ENCODE measurements at places on chromosomes 11 and 22. TPM values are rescaled to one million over a fixed set of nuclear protein-coding genes. Genes with fewer than 3 reads are reported as not detected.

DNA sequence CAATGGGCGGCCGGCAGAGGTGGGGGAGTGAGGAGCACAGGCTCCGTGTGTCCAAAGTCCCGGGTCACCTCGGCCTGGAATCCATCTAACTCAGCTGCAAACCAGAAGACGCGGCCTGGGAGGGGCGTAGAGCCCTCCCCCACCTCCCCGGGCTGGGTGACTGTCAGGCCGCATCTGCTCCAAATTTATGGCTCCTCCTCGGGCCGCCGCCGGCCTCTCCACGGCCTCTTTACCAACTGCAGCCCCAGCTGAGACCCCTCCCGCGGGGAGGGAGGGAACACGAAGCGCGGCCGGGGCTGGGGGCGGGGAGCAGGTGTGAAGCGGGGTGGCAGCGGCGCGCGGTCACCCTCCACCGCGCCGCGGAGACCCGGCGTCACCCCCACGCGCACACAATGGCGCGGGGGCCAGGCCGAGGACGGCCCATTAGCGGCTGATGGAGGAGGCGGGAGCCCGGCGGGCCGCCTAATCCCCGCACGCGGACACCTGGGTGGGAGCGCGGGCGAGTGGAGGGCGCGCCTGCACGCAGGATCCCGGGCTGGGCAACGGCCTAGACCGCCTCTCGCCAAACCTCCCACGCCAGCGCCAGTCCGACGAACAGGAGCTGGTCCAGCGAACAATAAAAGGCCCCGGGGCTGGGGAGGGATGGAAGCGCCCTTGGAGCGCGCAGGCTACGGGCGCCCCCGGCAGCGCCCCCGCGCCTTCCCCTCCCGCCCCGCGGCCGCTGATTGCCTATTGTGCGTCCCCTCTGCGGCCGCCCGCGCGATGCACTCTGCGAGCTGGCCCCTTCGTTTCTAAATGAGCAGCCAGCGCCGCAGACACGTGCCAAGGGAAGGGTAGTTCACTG, 25.9 kb upstream of the ROBO3 start:
- H3K4me1 ChIP-seq = peaks cover 8% of the 10 kb centered on the region
- no peak overlapping the region for H3K27ac ChIP-seq
- H3K4me3 ChIP-seq = peak overlapping the region; percentile 3
- peaks cover 21% of the 10 kb centered on the region for H3K27me3 ChIP-seq
- DNase-seq = no peak

DNA sequence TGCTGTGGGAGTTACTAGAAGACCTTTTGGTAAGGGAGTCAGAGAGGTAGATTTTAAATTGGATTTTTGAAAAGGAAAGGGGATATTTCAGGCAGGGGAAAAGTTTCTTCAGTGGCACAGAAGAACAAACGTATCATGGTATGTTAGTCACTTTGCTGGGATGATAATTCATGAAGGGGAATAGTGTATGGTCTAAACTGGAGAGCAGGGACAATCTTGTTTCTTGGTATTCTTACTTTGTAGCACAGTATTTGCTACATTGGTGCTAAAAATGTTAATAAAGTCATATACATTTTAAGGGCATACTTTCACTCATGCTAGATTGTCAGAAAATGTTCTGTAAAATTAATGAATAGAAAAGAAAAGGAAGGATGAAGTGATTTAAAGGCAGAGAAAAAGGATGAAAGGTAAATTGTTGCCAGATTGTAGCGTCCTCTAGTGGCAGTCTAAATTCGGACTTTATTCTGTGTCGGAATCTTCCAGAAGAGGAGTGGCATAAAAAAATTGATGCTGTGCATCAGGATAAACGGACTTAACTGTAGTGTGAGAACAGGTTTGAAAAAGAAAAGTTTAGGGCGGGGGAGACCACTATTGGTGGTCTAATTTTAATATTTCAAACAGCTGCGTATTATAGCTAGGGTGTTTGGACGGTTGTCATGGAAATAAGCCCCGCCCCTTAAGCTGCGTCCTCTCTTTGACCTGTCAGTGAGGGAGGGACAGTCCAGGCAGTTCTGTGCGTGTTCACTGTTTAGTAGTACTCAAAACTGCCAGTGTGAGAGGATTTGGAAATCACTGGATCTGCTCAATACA, at the start of gene BCO2:
BCO2 (plus strand) TSS at position 724 of the 810 bp plus-strand sequence. CDS start 90 bp downstream, outside the sequence.
- no peaks in the 10 kb centered on the region for H3K4me1 ChIP-seq
- DNase-seq = peak; percentile 87
- peak within 1 kb of the TSS; percentile 75 for H3K27ac ChIP-seq
- H3K27me3 ChIP-seq = no peaks in the 10 kb centered on the region
- H3K4me3 ChIP-seq = peak within 1 kb of the TSS; percentile 16

The SERGEF gene
- total RNA-seq = 12.6 TPM

GRCh38 chr11:103586756-103587155, 449.7 kb upstream of the DDI1 start:
- no peak overlapping the region for H3K27ac ChIP-seq
- no peaks in the 10 kb centered on the region for H3K4me1 ChIP-seq
- no peak overlapping the region for H3K4me3 ChIP-seq
- H3K36me3 ChIP-seq = no peaks in the 10 kb centered on the region
- no peak for DNase-seq

GRCh38 chr11:78635814-78636506, 61.3 kb upstream of the NARS2 start:
- no peaks in the 10 kb centered on the region for H3K4me1 ChIP-seq
- no peaks in the 10 kb centered on the region for H3K27me3 ChIP-seq
- H3K27ac ChIP-seq = no peak overlapping the region
- H3K36me3 ChIP-seq = no peaks in the 10 kb centered on the region
- no peak for DNase-seq
- H3K4me3 ChIP-seq = no peak overlapping the region

GRCh38 chr22:48498526-48499331, 1328.9 kb downstream of the BRD1 start:
- no peak for DNase-seq
- no peaks in the 10 kb centered on the region for H3K36me3 ChIP-seq
- no peak overlapping the region for H3K4me3 ChIP-seq
- no peaks in the 10 kb centered on the region for H3K4me1 ChIP-seq
- no peak overlapping the region for H3K27ac ChIP-seq
- no peaks in the 10 kb centered on the region for H3K27me3 ChIP-seq

The BATF2 gene
- not detected for total RNA-seq

The TCN1 gene
- not detected for total RNA-seq

- no peak for DNase-seq
- H3K27me3 ChIP-seq = no peaks in the 10 kb centered on the region
- H3K4me3 ChIP-seq = no peak overlapping the region
- H3K27ac ChIP-seq = no peak overlapping the region
Observed at GRCh38 chr22:23789638-23790037, 2.9 kb downstream of the SMARCB1 start.

The TRIM49D1 gene
- total RNA-seq = not detected

- H3K27me3 ChIP-seq = no peaks in the 10 kb centered on the region
- no peaks in the 10 kb centered on the region for H3K36me3 ChIP-seq
- no peaks in the 10 kb centered on the region for H3K4me1 ChIP-seq
Observed at GRCh38 chr11:134367781-134368180, 36.0 kb downstream of the GLB1L2 start.

- H3K36me3 ChIP-seq = no peaks in the 10 kb centered on the region
- DNase-seq = no peak
- no peak overlapping the region for H3K4me3 ChIP-seq
- H3K4me1 ChIP-seq = no peaks in the 10 kb centered on the region
Observed at GRCh38 chr11:83311701-83312100, 25.5 kb upstream of the CCDC90B start.

GRCh38 chr22:26416670-26417276, 12.3 kb upstream of the ASPHD2 start:
- H3K27me3 ChIP-seq = no peaks in the 10 kb centered on the region
- H3K36me3 ChIP-seq = no peaks in the 10 kb centered on the region
- H3K4me1 ChIP-seq = no peaks in the 10 kb centered on the region
- H3K4me3 ChIP-seq = no peak overlapping the region

- H3K27me3 ChIP-seq = no peaks in the 10 kb centered on the region
- no peaks in the 10 kb centered on the region for H3K36me3 ChIP-seq
- DNase-seq = peak; percentile 77
- H3K4me1 ChIP-seq = peaks cover 18% of the 10 kb centered on the region
- peak overlapping the region; percentile 38 for H3K4me3 ChIP-seq
Observed at GRCh38 chr22:36155702-36156101, 4.9 kb downstream of the APOL3 start.

DNA sequence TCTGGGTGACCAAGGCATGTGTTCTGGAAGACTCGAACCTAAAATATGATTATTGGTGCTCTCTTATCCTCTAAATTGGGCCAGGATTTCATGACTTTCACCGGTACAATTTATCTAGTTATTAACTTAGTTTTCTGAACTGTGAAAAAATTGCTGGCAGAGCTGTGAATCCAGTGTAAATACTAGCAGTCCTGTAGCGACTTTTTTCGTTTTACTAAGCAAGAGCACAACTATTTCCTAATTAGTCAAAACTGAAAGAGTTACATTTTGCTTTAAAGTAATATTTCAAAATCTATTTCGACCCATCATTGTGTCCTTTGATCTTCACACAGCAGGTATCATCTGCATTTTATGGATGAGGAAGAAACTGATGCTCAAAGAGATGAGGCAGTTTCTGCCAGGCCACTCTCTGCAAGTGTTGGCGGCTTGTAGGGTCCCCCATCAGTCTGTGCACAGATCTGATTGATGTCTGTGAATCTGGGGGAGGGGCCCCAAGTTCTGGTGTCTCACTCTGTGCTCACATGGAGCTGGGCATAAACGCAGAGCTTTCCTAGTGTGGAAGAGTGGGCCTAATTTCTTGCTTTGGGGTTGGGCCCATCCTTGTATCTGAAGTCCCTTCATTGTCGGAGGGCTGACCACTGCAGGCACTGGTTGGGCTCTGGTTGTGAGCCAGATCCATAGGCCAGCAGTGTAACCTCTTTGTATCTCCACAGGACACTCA, 1.4 kb upstream of the TRMT2A start:
- peak overlapping the region; percentile 95 for H3K4me3 ChIP-seq
- no peak for DNase-seq
- peaks cover 7% of the 10 kb centered on the region for H3K4me1 ChIP-seq
- no peaks in the 10 kb centered on the region for H3K27me3 ChIP-seq
- H3K27ac ChIP-seq = no peak overlapping the region
- H3K36me3 ChIP-seq = no peaks in the 10 kb centered on the region

- no peak overlapping the region for H3K27ac ChIP-seq
- H3K4me1 ChIP-seq = no peaks in the 10 kb centered on the region
- H3K36me3 ChIP-seq = no peaks in the 10 kb centered on the region
- H3K27me3 ChIP-seq = no peaks in the 10 kb centered on the region
Observed at GRCh38 chr11:76919887-76920746, 59.4 kb downstream of the ACER3 start.

The CRYBB2 gene
- total RNA-seq = not detected

The WBP2NL gene
- total RNA-seq = not detected

DNA sequence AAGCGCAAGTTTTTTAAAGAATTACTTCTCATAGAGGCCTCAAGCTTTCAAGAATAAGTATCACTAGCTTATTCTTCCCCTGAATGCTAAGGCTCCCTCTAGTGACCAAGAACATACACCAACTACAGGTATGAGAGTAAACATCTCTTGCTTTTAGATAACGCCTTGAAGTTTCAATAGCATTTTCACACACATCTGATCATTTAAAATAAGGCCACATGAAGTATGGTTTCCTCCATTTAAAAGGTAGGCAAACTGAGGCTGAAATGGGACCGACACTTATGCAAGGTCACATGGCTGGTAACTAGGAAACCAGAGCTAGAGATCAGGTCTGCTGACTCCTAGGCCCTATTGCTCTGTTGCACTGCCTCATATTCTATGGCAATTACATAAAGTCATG, 66.5 kb downstream of the CCDC34 start:
- H3K27ac ChIP-seq = no peak overlapping the region
- no peaks in the 10 kb centered on the region for H3K36me3 ChIP-seq
- no peaks in the 10 kb centered on the region for H3K27me3 ChIP-seq

The BTBD18 gene
- not detected for total RNA-seq
